Gastroesophageal sphincter (tissue), 4 donors: ENCODE measurements at places on chromosomes 12 and 14. TPM values are rescaled to one million over a fixed set of nuclear protein-coding genes. Genes with fewer than 3 reads are reported as not detected.

The MAP1LC3B2 gene
- total RNA-seq, result not detected

The CABP1 gene
- 0.81 TPM for total RNA-seq

The ST8SIA1 gene
- total RNA-seq, result 9.4 TPM

The CLEC4A gene
- total RNA-seq, result 1.5 TPM

The GALNT9 gene
- 2.0 TPM for total RNA-seq

The KRT75 gene
- not detected for total RNA-seq

The LPAR5 gene
- total RNA-seq, result 0.81 TPM

The ENDOU gene
- total RNA-seq, result 1.0 TPM

The SPIC gene
- not detected for total RNA-seq

The BIN2 gene
- 0.62 TPM for total RNA-seq

The INHBE gene
- total RNA-seq, result not detected

The PTPRB gene
- total RNA-seq, result 27.7 TPM

The CLEC14A gene
- total RNA-seq, result 36.7 TPM

The SCN8A gene
- 1.2 TPM for total RNA-seq

The GALNT16 gene
- total RNA-seq, result 7.4 TPM

The RIC8B gene
- total RNA-seq, result 17.6 TPM

The RASSF8 gene
- total RNA-seq, result 123 TPM

The CFAP251 gene
- total RNA-seq, result 1.9 TPM

The BHLHE41 gene
- total RNA-seq, result 5.3 TPM

The PRR13 gene
- total RNA-seq, result 69.4 TPM

The PLEKHD1 gene
- not detected for total RNA-seq

The HIGD1C gene
- total RNA-seq, result not detected

The HOXC5 gene
- not detected for total RNA-seq

The STAT6 gene
- 92.5 TPM for total RNA-seq

The KRT6C gene
- 0.50 TPM for total RNA-seq

The RAPGEF3 gene
- 19.3 TPM for total RNA-seq

The NTS gene
- total RNA-seq, result 0.66 TPM

The HOXC13 gene
- total RNA-seq, result not detected

The MMP19 gene
- total RNA-seq, result 9.1 TPM

The SYCP3 gene
- total RNA-seq, result not detected

The CLBA1 gene
- total RNA-seq, result 2.4 TPM

The NAP1L1 gene
- 366 TPM for total RNA-seq

The TAS2R42 gene
- not detected for total RNA-seq

The IL22 gene
- not detected for total RNA-seq

The MYRFL gene
- total RNA-seq, result not detected

The GPRC5A gene
- 1.4 TPM for total RNA-seq

The POTEM gene
- not detected for total RNA-seq

The GCN1 gene
- 57.5 TPM for total RNA-seq

The P2RX7 gene
- 2.0 TPM for total RNA-seq
